ENCODE measurements at places on chromosomes 4 and X.

- H3K4me1 ChIP-seq = no peaks in the 10 kb centered on the region
- DNase-seq = peak; percentile 87
- H3K4me3 ChIP-seq = no peak overlapping the region
- H3K27me3 ChIP-seq = no peaks in the 10 kb centered on the region
- no peaks in the 10 kb centered on the region for H3K36me3 ChIP-seq
These were observed 9.8 kb upstream of the ATP2B3 start for GRCh38 chrX:153507484-153508178.

- no peak overlapping the region for H3K27ac ChIP-seq
- no peaks in the 10 kb centered on the region for H3K27me3 ChIP-seq
- H3K4me3 ChIP-seq = no peak overlapping the region
- DNase-seq = no peak
- peaks cover 12% of the 10 kb centered on the region for H3K36me3 ChIP-seq
These were observed 97.6 kb upstream of the STIM2 start for GRCh38 chr4:26763063-26763462.

DNA sequence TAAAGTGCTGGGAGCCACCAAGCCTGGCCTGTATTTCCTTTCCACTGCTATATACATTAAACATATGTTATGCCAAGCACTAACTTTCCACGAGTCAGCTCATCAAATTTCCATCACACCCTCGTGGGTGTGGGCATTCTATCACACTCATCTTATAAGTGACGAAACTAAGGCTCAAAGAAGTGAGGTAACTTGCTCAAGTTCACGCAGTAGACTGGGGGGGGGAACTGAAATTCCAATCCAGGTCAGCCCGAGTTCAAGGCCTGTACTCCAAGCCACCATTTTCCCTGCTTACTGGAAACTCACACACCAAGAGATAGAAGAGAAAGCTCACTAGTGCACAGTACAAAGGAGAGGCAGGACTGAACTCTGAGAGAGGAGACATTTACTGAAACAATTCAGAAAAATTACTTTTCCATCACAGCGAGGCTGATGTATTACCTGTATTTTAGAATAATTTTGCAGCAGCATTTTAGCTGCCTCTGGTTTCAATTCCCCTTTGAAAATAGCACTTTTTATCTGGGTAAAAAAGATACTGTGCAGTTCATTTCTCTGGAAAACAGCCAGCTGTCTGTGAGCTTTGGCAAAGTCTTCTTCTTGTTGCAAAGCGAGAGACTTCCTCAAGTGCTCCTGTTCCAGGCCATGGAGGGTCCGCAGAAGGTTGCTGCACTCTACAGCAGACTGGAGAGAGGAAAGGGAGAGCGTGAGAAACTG is 76.8 kb downstream of the EVC2 start:
- H3K4me1 ChIP-seq = peaks cover 3% of the 10 kb centered on the region
- H3K4me3 ChIP-seq = no peak overlapping the region
- no peak for DNase-seq
- H3K27me3 ChIP-seq = no peaks in the 10 kb centered on the region

GRCh38 chr4:123994917-123995316 is 598.3 kb downstream of the SPRY1 start:
- no peaks in the 10 kb centered on the region for H3K36me3 ChIP-seq
- DNase-seq = no peak
- peaks cover 4% of the 10 kb centered on the region for H3K4me1 ChIP-seq
- no peak overlapping the region for H3K27ac ChIP-seq

DNA sequence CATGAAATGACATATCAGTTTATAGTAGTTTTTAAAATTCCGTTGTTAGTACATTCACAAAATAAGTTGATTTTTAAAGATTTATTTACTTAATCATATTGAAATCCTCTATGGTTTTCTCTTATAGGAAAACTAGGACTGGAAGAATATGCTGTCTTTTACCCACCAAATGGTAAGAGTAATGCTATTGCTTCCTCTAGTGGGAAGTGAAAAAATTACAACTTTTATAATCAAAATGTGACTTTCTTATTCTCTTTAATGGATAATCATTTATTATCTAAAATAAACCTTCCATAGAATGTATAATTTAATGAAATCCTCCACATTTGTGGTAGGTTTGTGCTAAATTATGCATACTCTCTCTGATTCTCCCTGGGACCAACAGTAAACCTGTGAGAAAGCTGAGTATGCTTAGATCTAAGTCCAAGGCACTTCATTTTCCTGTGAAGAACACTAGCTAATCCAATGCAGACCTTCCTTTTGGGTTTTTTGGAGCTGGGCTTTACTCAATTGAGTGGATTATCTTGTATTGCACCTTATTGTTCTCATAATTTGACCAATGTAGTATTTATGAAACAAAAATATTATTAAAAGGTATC is 136.2 kb downstream of the TBC1D19 start:
- no peaks in the 10 kb centered on the region for H3K4me1 ChIP-seq
- H3K27ac ChIP-seq = no peak overlapping the region
- DNase-seq = no peak
- no peaks in the 10 kb centered on the region for H3K27me3 ChIP-seq

GRCh38 chrX:9340598-9341290 is 124.1 kb upstream of the TBL1X start:
- no peaks in the 10 kb centered on the region for H3K27me3 ChIP-seq
- peaks cover 6% of the 10 kb centered on the region for H3K4me1 ChIP-seq
- no peak for DNase-seq
- peak overlapping the region; percentile 43 for H3K4me3 ChIP-seq
- no peaks in the 10 kb centered on the region for H3K36me3 ChIP-seq

- H3K27ac ChIP-seq = no peak overlapping the region
- H3K36me3 ChIP-seq = no peaks in the 10 kb centered on the region
- peaks cover 15% of the 10 kb centered on the region for H3K27me3 ChIP-seq
These were observed 53.2 kb upstream of the CDKN2AIP start for GRCh38 chr4:183391204-183391603.

DNA sequence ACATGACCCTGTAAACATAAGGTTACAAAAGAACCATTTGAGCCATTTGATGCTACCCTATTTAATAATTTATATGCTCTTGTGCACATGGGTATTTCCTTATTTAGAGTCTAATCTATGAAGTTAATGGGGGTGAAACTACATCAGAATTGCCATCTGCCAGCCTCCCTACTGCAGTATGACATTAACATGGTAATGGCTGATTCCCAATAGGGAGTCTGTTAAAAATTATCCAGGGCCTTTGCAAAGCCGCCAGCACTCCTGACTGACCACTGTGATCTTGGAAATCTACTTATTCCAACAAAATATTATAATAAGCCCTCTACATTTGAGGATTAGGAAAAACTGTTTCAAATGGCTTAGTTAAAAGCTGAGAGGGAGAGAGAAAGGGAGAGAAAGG is 153.7 kb downstream of the CLCN4 start:
- DNase-seq = no peak
- H3K4me3 ChIP-seq = no peak overlapping the region
- H3K36me3 ChIP-seq = no peaks in the 10 kb centered on the region
- H3K27ac ChIP-seq = peak overlapping the region; percentile 11
- no peaks in the 10 kb centered on the region for H3K27me3 ChIP-seq
- peaks cover 11% of the 10 kb centered on the region for H3K4me1 ChIP-seq

GRCh38 chrX:46559062-46559461 is 13.8 kb upstream of the ZNF674 start:
- H3K4me3 ChIP-seq = no peak overlapping the region
- H3K27ac ChIP-seq = no peak overlapping the region
- peaks cover 3% of the 10 kb centered on the region for H3K4me1 ChIP-seq
- H3K27me3 ChIP-seq = no peaks in the 10 kb centered on the region

DNA sequence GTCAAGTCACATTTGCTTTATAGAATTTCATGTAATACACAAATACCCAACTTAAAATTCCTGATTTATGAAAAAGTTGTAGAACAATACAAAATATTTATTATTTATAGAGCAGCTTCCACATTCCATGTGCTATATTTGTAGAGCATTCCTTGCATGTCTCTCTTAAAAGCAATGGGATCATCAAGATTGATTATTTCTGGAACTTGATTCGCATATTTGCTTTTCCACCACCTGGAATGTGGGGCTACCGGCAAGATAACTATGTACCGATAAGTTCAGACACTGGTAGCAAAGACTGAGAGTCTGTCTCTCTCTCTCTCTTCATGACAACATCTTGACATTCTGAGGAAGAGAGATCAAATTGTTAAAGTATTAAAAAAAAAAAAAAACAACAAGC is 59.3 kb downstream of the MAPK10 start:
- peaks cover 4% of the 10 kb centered on the region for H3K36me3 ChIP-seq
- H3K27ac ChIP-seq = peak overlapping the region; percentile 74
- DNase-seq = no peak
- H3K4me1 ChIP-seq = peaks cover 12% of the 10 kb centered on the region

DNA sequence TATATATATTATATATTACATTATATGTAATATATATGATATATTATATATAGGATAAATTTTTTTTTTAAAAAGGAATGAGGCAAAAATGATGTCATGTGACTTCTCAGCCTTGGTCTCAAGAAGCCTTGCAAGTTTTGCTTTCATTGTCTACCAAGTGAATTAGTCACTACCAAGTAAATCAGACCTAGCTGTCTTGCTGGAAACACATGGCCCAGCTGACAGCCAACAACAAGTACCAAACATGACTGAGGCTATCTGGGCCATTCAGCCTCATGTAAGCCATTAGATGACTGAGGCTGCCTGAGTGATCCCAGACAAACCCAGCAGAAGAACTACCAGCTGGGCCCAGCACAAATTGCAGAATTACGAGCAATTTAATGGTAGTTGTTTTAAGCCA is 44.9 kb downstream of the HAND2 start:
- no peaks in the 10 kb centered on the region for H3K36me3 ChIP-seq
- H3K4me1 ChIP-seq = no peaks in the 10 kb centered on the region
- no peak overlapping the region for H3K4me3 ChIP-seq
- DNase-seq = no peak
- no peaks in the 10 kb centered on the region for H3K27me3 ChIP-seq

- no peaks in the 10 kb centered on the region for H3K27me3 ChIP-seq
- no peaks in the 10 kb centered on the region for H3K4me1 ChIP-seq
- no peaks in the 10 kb centered on the region for H3K36me3 ChIP-seq
These were observed 33.8 kb upstream of the ARMCX2 start for GRCh38 chrX:101693476-101693875.

- no peaks in the 10 kb centered on the region for H3K27me3 ChIP-seq
- H3K4me3 ChIP-seq = no peak overlapping the region
- H3K36me3 ChIP-seq = no peaks in the 10 kb centered on the region
- no peak for DNase-seq
- H3K27ac ChIP-seq = no peak overlapping the region
These were observed 331.4 kb downstream of the RAPGEF2 start for GRCh38 chr4:159434114-159434870.

DNA sequence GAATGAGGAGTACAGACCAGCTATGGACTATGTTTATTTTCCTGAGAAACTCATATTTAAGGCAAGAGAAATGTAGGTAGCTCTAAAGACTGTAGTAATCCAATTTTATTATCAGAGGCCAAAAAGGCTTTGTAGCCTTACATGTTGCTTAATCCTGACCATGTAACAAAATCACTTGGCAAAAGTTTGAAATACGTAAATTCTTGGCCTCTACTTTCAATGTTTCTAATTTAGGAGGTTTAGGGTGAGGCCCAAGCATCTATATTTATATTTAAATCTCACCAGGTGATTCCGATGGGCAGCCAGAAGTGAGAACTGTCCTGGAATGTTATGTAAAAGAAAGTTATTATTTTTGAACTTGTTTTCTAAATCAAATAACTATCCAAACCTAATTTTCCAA is 289.7 kb downstream of the IL1RAPL1 start:
- no peak overlapping the region for H3K4me3 ChIP-seq
- no peaks in the 10 kb centered on the region for H3K27me3 ChIP-seq
- no peak for DNase-seq
- H3K36me3 ChIP-seq = no peaks in the 10 kb centered on the region
- H3K4me1 ChIP-seq = no peaks in the 10 kb centered on the region
- H3K27ac ChIP-seq = no peak overlapping the region

GRCh38 chrX:39845233-39845632 is 252.5 kb downstream of the BCOR start:
- H3K36me3 ChIP-seq = peaks cover 4% of the 10 kb centered on the region
- H3K4me3 ChIP-seq = no peak overlapping the region
- DNase-seq = no peak
- H3K27ac ChIP-seq = no peak overlapping the region
- H3K27me3 ChIP-seq = no peaks in the 10 kb centered on the region
- H3K4me1 ChIP-seq = peaks cover 18% of the 10 kb centered on the region

DNA sequence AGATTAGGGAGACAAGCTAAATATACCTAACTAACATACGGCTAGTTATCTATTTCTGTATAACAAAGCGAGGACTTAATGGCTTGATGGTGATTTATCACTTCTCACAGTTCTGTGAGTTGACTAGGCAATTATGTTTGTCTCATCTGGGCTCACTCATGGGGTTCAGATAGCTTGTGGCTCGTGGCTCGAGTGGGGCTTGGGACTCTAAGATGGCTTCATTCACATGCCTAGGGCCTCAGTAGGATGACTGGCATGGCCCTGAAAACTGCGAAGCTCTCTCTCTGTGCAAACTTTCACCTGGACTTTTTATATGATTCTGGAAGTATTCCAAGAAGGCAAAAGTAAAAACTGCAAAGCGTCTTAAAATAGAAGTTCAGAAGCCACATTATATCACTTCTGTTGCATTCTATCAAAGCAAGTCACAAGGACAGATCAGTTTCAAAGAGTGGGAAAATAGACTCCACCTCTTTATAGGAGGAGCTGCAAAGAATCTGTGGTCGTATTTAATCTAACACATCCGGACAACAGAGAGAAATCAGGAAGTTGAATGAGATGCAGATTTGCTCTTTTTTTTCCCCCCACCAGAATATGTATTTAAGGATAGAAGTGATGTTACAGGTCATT is 491.2 kb downstream of the INPP4B start:
- H3K27me3 ChIP-seq = no peaks in the 10 kb centered on the region
- DNase-seq = no peak
- no peak overlapping the region for H3K27ac ChIP-seq
- no peak overlapping the region for H3K4me3 ChIP-seq

DNA sequence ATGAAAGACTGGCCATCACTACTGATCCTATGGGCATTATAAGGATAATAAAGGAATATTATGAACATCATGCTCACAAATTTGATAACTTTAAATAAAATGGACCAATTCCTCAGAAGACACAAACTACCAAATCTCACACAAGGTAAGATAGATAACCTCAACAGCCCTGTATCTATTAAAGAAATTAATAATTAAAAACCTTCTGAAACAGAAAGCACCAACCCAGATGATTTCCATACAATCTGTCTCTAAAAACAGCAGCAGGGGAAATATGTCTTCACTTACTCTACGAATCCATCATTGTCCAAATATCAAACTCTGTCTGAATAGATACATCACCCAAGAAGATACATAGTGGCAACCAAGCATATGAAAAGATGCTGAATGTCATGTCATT is 55.2 kb downstream of the LCORL start:
- no peaks in the 10 kb centered on the region for H3K27me3 ChIP-seq
- no peak overlapping the region for H3K27ac ChIP-seq
- H3K4me1 ChIP-seq = no peaks in the 10 kb centered on the region
- DNase-seq = no peak

DNA sequence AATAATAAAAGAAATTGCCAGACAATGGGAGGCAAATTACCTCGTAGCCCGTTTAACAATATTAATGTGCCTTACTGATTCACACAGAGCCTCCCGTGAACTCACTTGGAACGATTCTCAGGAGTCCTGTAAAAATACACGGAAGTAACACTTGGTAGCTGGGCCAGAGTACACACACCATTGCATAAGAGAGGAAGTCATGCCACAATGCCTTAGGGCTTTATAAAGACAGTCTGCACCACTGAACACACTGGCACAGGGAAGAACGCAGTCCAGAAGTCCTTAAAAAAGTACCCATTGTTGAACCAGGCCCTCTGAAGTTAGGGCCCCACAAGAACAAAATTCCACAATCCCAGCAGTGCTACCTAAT is 15.1 kb downstream of the SLC2A9 start:
- DNase-seq = no peak
- no peaks in the 10 kb centered on the region for H3K36me3 ChIP-seq
- H3K27me3 ChIP-seq = no peaks in the 10 kb centered on the region
- H3K4me1 ChIP-seq = peaks cover 35% of the 10 kb centered on the region
- peak overlapping the region; percentile 63 for H3K27ac ChIP-seq
- peak overlapping the region; percentile 18 for H3K4me3 ChIP-seq

Data from type B pancreatic cell (in vitro differentiated cells).